ENCODE measurements at places on chromosomes 1 and 21.

GRCh38 chr1:112532064-112532463 is 23.3 kb downstream of the WNT2B start:
- DNase-seq, result no peak

- DNase-seq, result no peak
Observed at GRCh38 chr1:160641323-160642280, 5.2 kb downstream of the SLAMF1 start.

GRCh38 chr1:32989160-32990050 is 24.8 kb upstream of the RNF19B start:
- DNase-seq, result no peak

GRCh38 chr1:185776522-185776921 is 42.3 kb downstream of the HMCN1 start:
- DNase-seq, result no peak

GRCh38 chr1:164320790-164321731 is 237.9 kb upstream of the PBX1 start:
- DNase-seq, result no peak

- no peak for DNase-seq
Observed at GRCh38 chr21:38814126-38815059, 8.7 kb downstream of the ETS2 start.

GRCh38 chr1:87638636-87639035 is 310.0 kb downstream of the LMO4 start:
- DNase-seq, result no peak

DNA sequence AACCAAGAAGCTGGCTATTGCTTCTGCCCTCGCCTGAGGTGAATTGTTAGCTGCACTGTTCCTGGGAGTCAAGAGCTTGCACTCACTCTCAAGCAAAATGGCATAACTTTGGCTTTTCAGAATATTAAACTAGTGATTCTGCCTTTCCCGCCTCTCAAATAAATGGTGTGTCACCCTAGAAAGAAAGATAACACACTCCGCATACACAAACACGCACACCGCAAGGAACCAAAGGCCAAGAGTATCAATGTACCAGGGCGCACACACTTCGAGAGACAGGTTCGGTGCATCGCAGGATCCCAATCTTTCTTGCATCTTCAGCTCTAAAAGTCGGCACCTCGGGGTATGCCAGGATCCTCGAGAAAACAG is 470 bp upstream of the RTCA start:
- DNase-seq, result no peak

DNA sequence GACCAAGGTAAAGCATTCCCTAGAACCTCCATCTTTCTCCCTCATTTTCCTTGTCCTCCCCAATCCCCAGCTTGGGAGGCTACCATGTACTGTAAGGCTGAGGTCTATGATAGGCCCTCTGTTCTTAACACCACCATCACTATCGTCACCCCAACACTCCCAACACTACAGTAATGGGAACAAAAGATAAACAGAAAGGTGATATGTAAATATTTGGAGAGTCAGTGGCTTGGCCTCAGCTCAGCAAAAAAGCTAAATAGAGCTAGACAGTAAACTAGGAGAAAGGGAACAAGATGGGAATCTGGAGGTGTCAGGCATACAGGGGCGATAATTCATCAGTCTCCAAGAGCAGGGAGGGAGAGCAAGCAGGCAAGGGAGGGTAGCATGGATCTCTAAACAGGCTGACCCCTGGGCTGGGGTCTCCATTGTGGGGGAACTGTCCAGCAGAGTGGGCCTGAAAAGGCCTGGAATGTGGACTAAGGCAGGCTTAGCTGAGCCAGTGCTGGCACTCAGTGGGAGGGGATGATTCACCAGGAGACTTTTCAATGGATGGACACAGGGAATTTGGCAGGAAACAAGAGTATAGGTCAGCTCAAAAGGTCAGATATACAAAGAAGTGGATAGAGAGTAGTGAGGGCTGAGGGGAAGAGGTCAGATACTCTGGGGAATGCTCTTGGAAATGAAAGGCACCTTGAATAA is 6.7 kb downstream of the WNT2B start:
- no peak for DNase-seq

GRCh38 chr1:40095806-40096205 is 1.2 kb downstream of the PPT1 start:
- no peak for DNase-seq

GRCh38 chr1:54239035-54239383 is 39.0 kb downstream of the MRPL37 start:
- no peak for DNase-seq

DNA sequence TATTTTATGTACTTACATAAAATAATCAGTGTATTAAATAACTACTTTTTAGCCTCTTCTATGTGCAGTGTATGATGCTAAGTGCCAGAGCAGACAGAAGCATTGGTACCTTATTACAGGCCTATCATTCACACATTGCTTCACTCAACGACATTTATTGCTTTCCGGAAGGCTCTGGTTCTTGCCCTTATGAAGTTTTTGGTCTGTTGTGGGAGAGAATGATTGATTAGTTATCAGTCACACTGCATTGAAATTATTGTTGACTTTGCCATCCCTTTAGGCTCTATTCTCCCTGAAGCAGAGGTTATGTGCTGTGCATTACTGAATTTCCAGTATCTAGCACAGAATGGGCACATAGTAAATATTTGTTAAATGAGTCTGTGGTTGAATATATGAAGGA is 178.0 kb downstream of the HHAT start:
- DNase-seq, result no peak

DNA sequence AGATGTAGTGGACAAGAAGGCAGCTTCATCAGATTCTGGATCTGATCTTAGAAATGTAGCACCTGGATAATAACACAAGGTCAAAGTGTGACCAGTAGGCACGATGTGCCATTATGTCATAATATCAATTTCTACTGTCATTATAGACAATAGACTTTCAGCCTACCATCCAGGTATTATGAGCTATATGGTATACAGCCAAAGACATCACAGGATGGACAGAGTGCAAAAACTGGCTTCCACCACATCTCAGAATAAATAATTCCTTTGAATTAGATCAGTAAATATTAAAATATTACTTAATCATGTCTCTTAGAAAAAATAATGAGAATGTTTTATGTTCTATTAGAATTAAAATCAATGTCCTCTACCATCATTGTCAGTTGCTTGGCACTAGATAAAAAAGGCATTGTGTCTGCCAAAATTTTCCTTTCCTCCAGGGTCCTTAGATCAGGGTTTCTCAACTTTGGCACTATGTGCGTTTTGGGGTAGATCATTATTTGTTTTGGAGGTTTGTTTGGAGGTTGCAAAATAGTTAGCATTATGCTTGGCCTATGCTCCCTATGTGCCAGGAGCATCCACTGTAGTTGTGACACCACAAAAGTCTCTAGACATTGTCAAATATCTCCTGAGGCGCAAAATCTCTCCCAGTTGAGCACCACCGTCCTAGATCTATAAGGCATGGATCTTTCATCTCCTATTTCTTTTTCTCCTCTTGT is 86.7 kb upstream of the NRIP1 start:
- no peak for DNase-seq

DNA sequence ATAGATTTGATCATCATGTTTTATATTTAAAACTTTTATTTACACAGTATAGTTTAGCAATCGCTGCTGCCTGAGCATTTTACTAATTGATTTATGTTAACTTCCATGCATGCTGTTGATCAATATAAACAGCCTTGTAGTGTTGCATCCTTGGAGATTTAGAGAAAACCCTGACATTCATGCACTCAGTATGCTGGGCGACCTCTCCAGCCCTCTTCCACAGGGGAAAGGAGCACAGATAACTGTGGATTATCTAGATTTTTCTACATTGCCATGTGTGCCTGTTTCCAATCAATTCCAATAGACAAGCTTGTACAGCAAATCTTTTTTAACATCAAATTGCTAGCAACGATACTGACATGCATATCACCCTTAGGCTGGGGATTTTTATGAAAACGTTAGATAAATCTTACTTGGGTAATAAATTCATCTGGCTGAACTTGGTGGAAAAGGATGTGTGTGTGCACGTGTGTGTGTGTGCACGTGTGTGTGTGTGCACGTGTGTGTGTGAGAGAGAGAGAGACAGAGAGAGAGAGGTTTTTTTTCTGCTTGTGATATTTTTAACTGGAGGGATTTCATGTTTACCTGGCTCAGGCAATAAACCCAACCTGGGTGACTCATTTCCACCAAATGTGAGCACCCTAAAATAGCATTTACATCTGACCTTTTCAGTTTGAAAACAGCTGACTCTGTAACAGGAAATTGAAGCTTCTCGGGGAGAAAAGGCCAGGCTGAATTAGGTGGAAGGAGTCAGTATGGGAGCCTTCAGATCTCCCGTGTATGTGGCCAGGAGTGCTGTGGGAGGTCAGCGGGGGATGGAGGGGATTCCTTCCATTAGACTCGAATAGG is 339.8 kb downstream of the PRDM2 start:
- no peak for DNase-seq

GRCh38 chr1:25799935-25800702 is at the start of gene SELENON:
TSS of gene SELENON (plus strand) at chr1:25800193. CDS start at chr1:25800231, 38 bp downstream.
- peak; percentile 43 for DNase-seq

DNA sequence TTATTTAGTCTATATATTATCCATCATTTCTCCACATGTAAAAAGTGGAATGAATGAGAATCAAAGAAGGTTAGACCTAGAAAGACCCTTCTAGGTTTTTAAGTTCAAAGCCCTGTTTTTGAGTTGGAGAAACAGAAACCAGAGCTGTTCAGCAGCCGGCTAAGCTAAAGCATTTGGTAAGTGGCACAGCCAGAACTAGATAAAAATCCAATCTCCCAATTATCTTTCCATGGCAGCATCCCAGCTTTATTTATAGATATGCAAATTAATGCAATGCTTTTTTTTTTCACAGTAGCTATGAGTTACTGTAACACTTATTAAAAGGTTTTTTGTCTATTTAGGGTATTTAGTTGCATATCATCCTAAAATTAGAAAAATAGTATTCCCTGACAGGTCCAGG is 85.1 kb downstream of the NIBAN1 start:
- no peak for DNase-seq

- no peak for DNase-seq
Observed at GRCh38 chr1:3078430-3078861, 9.4 kb downstream of the PRDM16 start.

DNA sequence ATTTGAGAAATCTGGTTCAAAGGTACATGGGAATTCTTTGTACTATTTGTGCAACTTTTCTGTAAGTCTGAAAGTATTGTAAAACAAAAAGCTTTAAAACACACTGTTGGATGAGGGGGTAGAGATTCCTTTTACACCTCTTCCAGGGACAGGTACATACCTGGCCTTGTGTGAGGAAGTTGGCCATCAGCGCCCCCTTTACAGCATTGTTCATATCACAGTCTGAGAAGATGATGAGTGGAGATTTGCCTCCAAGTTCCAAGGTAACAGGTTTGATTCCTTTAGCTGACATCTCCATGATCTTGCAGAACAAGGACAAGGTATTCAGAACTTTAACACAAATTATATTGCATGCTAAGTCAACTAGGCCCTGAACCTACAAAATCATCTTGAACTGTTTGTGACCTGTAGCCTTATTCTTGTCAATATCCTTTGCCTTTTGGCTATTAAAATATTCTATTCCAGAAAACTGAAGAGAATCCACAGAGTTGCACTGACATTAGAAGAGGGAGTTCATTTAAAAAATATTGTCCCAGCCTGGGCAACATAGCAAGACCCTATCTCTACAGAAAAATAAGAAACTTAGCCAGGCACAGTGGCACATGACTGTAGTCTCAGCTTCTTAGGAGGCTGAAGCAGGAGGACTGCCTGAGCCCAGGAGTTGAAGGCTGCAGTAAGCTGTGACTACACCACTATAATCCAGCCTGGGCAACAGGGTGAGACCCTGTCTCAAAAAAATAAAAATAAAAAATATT is 18.9 kb downstream of the ALDH9A1 start:
- no peak for DNase-seq

GRCh38 chr1:42921769-42922168 is 36.9 kb downstream of the SLC2A1 start:
- no peak for DNase-seq

DNA sequence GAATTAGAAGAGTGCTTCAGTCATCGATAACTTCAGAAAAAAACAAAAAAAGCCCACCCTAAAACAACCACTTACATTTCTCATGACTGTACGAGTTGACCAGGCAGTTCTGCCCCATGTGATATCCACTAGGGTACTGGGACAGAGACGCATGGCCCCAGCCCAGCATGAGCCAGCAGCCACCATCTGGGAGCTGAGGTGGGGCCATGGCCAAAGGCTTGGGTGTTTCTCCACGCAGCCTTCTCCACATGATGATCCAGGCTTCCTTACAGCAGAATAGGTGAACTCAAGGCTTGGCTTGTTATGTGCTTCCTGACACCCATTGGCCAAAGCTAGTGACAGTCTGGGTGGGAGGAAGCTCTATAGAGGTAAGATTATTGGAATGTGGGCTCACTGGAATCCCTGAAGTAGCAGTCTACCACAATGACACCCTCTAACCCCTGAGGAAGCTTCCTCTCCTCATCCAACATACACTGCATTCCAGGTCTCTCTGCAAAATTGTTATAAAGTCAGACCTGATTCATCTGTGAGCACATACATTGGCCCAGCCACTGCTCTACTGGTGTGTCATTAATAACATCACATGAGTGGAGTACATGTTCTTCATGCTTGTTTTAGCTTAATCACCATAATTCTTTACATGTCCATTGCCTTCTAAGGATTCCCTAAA is 66.3 kb upstream of the NTPCR start:
- no peak for DNase-seq

GRCh38 chr21:37425001-37425400 is 58.4 kb downstream of the DYRK1A start:
- DNase-seq, result no peak

DNA sequence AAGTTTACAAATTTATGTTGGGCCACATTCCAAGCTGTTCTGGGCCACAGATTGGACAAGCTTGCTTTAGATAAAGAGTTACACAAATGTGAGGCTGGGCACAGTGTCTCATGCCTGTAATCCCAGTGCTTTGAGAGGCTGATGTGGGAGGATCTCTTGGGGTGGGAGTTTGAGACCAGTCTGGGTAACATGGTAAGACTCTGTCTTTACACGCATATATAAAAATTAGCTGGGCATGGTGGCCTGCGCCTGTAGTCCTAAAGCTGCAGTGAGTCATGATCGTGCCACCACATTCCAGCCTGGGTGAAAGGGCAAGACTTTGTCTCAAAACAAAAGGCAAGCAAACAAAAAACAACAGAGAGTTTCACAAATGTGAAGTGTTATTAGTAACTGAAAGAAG is 5.9 kb upstream of the VCAM1 start:
- no peak for DNase-seq

- DNase-seq, result no peak
Observed at GRCh38 chr21:42809171-42809570, 70.2 kb downstream of the WDR4 start.

GRCh38 chr1:183619781-183620180 is 15.8 kb downstream of the ARPC5 start:
- DNase-seq, result no peak
